ENCODE measurements at places on chromosomes 7 and 10.

- DNase-seq: no peak
Measured at GRCh38 chr10:102485093-102485784, 17.3 kb downstream of the ACTR1A start.

DNA sequence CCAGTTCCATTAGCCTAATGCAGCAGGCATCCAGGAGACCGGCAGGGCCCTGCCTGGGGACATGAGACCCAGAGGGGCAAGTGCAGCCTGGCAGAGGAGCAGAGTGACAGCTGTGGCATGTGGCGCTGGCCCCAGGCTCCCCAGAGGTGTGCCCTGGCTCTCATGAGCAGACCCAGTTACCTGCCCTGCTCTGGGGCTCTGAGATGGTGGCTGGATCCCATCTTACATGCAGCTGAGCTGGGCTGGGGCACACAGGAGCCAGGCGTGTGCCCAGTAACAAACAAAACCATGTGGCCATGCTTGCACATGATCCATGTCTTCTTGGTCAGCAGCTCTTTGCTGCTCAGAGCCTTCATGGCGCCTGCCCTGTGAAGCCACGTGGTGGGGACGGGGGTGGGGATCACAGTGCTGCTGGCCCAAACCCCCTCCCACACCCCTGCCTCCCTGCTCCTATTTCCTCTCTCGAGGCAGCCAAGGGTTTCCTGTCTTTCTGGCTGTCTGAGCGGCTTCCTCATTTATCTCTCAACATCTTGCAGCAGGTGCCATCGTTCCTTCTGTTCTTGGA is 40.3 kb upstream of the GTF2I start:
- no peak for DNase-seq

GRCh38 chr7:46203926-46204325 is 282.9 kb upstream of the IGFBP3 start:
- DNase-seq: no peak

DNA sequence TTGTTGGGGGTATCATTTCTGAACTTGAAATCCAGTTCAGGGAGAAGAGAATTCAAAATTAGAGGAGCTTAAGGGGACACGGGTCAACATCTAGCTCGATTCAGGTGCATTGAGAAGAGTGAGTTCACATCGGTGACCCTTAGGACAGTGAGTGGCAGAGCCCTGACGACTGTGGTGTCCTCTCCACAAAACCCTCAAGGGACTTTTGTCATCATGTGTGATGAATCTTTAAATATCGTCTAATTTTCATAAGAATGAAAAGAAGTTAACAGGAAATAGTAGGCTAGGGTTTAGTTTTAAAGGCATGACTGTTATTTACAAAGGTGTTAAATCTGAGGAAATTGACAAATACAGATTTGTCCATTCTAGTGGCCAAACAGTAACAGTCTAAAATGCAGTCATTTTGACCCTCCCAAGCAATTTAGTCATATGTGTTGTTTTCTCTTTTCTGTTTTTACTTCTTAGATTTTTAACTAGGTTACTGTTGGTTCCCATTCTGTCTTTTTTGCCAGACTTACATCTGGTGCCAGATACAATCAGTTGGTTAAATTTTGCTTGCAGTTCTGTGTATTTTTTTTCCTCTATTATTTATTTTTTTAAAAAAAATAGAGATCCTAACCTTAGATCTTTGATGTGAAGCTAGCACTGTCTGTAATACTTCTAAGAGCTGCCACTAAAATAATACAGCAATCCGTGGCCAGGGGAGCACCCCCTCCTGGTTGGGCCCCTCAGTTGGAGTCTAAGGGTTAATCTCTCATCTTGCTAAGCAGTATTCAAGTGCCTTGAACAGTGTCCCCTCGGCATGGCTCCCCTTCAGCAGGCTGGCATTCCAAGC is 34.9 kb upstream of the SH2B2 start:
- no peak for DNase-seq

DNA sequence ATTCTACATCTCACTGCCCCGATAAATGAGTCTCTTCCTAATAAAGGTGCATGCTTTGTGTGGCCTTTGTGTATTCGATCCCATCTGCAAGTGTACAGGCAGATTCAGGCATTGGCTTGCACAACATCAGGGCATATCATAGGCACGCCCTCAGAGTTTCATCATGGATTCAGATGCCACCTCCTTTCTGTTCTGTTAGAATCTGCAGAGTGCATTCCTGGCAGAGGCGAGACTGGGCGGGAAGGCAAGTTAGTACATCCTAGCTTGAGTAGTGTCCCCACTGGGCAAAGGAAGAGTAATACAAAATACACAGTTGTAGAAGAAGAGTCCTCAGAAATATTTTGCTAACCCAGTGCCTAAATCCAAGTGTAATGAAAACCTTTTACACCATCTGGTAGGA is 346.5 kb upstream of the GALNT17 start:
- DNase-seq: no peak

DNA sequence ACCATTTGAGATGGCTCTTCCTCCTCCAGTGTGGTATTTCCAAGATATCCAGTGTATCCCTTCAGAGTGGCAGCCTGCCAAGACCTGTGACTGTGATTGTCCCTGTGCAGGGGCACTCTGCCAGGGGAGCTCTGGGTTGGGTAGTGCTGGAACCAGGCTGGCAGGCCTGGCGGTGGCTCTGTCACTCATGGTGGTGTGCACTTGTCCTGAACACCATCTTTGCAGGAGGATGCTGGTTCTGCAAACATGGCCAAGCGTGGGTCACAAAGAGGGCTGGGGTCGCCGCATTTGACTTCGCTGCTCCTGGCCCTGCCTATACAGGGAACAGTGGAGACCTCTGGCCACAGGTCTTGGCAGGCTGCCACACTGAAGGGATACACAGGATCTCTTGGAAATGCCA is 205.2 kb downstream of the PRPF18 start:
- no peak for DNase-seq

DNA sequence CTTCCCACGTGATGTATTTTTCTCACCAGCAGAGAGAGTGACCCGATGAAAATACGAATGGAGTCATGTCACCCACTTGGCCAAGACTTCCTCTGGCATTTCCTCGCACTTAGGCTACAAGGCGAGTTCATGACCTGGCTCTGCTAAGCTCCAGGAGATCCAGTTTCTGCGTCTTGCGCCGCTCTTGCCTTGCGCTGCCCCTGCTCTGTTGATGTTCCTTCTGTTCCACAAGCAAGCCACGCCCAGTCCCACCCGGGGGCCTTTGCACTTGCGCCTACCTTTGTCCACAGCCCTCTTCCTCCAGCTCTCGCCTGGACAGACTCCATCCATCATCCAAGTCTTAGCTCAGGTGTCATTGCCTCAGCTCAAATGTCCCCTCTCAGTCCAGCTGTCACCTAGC is 116.3 kb upstream of the SHH start:
- DNase-seq: no peak

GRCh38 chr10:77794256-77795142 is 132.1 kb downstream of the DLG5 start:
- DNase-seq: no peak

GRCh38 chr10:69538461-69538860 is 34.8 kb downstream of the NEUROG3 start:
- DNase-seq: no peak
